Stimulated activated CD4-positive, alpha-beta T cell treated with anti-CD3 and anti-CD28 coated beads, Interleukin-1b, Interleukin-23, amount 100 ng/mL, for 1 hour (primary cell): ENCODE measurements at places on chromosomes 5 and 9.

GRCh38 chr5:72543365-72543764 lies 36.2 kb upstream of the ZNF366 start:
- no peak for DNase-seq

GRCh38 chr5:136337788-136338187 lies 27.6 kb downstream of the TRPC7 start:
- no peak for DNase-seq

DNA sequence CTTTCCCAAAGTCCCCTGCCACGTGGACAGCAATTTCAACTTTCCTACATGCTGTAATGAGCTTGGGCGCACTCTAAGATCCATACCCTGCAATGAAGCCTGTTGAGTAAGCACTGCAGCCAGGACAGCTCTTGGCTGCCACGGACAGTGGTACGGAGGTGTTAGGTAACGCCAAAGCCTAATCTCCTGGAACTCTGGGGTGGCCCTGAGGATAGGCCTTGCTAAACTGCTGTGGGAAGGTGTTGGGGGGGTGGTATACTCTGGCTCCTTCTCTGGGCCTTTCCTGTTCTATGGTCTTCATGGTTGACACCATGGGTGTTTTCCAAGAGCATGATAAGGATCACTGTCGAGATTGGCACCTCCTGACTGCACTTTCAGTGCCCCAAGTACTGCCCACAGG lies 66.4 kb upstream of the PITX1 start:
- DNase-seq: no peak

GRCh38 chr9:111831371-111832108 lies 36.8 kb upstream of the SHOC1 start:
- no peak for DNase-seq

- no peak for DNase-seq
Observed at GRCh38 chr9:71716138-71716909, 52.0 kb downstream of the CEMIP2 start.

DNA sequence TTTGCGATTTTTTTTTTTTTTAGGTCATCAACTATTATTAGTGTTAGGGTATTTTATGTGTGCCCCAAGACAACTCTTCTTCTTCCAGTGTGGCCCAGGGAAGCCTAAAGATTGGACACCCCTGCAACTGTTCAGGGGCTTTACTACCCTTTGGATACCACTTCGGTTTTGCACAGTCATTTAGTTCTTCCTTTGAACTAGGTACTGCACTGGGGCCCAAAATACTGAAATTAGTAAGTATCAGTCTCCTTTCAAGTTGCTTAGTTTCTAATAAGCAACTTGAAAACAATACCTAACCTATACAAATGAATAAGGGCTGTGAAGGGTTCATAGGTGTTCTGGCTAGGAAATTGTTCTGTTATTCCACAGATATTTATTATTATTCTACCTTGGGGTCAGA lies 45.3 kb downstream of the CWC27 start:
- DNase-seq: no peak

DNA sequence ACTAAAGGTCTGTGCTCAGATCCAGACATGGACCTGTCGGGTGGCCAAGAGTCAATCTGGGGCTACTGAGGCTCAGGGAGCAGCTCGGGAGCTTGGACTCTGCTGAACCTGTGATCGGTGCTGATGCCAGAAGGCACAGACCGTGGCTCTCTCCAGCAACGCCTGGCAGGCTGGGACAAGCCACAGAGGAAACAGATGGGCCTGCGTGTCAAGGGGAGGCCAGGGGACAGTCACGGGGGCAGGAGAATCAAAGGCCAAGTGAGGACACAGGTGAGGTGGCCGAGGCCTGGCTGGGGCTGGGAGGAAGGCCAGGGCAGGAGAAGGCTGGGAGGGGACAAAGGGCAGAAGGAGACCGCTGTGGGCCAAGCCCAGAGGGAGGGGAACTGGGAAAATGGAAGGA lies 43.4 kb downstream of the EPB41L4B start:
- DNase-seq: no peak
